ENCODE measurements at places on chromosomes 3 and 15.

DNA sequence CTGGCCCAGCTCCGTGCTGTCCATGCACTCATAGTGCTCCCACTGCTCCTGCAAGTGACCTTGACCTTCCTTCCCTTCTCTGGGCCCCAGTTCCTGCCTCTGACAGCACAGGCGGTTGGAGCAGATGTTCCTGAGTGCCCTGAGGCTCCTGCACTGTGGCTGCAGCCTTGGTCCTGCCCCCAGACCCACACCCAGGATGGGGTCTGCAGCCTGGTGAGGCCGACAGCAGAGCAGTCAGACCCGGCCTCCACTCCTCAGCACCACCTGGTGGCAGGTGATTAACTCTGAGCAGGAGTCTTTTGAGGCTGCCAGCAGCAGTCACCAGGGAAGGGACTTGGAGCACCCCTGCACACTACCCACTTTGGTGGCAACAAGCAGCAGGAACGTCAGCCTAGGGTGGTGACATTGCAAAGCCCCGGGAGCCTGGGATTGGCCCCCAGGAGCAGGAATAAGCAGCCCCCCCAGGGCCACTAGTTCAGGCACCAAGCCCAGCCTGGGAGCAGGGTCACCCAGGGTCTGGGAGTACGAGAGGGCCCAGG lies 64.6 kb downstream of the CYP11A1 start:
- DNase-seq = peak; percentile 53

GRCh38 chr15:35167675-35168074 lies 82.6 kb upstream of the NANOGP8 start:
- DNase-seq = no peak

GRCh38 chr15:56208185-56208584 lies 35.5 kb downstream of the RFX7 start:
- DNase-seq = no peak

DNA sequence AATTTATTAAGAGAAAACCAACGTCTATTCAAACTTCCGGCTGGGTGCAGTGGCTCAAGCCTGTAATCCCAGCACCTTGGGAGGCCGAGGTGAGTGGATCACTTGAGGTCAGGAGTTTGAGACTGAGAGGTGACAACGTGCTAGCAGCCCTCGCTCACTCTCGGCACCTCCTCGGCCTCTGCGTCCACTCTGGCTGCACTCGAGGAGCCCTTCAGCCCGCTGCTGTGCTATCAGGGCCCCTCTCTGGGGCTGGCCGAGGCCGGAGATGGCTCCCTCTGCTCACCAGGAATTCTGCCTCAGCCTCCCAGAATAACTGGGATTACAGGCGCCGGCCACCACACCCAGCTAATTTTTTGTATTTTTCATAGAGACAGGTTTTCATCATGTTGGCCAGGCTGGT lies 58.7 kb downstream of the USF3 start:
- DNase-seq = no peak

DNA sequence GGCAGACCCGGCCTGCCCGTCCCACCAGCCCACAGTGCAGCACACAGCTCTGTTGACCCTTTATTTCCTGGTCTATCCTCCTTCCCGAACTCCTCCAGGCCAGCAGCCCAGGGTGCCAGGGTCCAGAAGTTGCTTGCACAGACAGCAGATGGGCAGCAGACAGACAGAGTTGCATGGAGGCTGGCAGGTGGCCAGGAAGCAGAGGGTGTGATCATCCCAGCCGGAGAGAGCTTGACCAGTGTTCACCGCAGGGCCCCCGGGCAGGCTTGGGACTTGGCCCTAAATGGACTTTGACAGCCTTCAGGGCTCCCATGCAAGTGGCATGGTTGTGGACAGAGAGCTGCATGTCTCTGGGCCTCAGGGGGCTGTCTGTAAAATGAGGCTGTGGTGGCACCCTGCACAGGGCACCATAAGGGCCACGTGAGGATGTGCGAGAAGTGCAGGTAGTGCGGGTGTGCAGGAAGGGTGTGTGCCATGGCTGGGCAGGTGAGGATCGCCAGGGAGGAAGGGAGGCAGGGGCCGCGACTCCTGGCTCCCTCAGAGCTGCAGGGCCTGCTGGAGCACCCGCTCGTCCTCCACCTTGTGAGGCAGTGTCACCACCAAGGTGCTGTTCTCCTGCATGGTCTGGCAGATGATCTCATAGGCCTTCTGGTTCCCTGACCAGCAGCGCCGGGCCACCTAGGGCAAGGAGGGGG lies 6.3 kb upstream of the ZXDC start:
- DNase-seq = no peak

DNA sequence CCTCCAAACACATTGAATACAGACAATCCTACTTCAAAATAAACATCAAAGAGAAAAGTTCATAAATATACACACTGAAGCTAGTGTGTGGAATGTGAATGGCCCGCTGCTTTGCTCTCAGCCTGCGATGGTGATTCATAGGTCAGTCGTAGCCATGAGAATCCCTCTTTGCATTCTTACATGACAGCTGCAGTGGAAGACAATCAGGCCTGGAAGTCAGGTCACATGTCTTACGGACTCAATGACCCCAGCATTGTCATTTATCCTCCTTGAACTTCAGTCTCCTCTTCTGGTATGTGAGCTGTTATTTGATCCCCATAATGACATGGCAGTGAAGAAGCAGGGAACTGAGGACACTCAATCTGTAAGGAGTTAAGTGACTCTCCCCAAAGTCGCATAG lies 217.8 kb upstream of the EOMES start:
- no peak for DNase-seq

DNA sequence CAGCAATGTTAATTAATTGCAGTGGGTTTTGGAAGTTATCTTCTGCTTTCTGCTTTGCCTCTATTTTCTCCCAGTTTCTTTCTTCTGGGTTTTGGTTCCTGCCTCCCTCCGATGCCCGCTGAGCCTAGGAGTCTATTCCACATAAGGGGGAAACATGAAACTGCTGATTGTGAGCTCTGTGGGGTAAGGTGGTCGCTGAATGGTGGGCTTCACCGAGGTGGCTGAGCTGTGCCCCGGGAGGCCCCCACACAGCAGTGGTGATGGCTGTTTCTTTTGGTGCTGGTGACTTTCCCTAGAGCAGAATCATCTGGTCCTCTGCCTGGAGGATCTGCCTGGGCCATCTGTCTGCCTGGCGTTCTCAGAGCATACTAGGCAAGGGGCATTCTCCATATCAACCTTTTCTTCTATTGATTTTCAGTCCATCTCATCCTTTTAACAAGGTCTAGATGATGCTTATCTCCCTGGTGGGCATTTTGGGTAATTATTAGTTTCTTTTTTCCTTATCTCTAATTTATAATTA lies 68.8 kb upstream of the ATP2B2 start:
- no peak for DNase-seq

DNA sequence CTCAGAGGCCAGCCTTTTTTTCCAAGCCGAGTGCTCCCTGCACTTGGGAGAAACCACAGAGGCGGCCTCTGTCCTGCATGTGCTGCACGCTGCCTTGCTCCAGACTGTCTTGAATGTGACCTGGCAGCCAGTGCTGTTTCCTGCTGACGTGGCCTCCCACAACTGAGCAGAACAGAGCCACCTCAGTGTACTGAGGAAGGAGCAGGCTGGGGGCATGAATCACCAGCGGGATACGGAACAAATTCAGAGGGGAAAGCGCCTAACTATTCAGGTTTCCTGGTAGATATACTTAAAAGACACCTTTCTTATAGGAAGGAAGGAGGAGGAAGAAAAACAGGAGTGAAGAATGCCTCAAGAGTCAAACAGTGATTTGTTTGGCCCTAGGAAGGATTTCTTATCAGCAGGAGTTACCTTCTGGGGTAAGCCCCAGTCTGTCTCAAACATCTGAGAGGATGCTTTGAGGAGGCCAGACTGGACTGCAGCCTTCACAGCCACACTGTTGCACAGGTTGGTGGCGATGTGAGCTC lies 114.0 kb downstream of the FNDC3B start:
- no peak for DNase-seq

DNA sequence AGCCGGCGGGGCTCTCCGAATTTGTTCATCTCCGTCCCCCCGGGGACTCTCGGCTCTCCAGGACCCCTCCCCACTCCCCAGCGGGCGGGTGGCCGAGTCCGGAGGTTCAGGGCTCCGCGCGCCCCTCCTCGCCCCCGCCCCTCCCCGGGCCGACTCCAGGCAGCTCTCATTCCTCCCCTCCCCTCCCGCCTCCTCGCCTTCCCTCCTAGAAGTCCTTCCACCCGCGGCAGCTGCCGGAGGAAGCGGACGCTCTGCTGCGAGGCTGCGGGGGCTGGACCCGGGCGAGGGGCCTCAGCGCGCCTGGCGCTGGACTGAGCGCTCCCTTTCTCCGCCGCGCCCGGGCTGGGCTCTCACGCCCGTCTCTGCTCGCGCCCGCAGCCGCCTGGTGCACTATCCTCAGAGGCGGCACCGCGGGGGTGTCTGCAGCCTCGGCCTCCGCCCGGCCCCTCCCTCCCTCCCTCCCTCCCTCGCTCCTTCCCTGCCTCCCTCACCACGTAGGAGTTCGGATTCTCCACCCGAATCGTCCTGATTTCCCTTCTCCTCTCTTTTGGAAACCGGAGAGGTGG lies at the start of gene ROBO2:
TSS of gene ROBO2 (plus strand) at position 494 of the 566 bp plus-strand sequence. CDS start 687 bp downstream, outside the sequence.
- peak; percentile 68 for DNase-seq

DNA sequence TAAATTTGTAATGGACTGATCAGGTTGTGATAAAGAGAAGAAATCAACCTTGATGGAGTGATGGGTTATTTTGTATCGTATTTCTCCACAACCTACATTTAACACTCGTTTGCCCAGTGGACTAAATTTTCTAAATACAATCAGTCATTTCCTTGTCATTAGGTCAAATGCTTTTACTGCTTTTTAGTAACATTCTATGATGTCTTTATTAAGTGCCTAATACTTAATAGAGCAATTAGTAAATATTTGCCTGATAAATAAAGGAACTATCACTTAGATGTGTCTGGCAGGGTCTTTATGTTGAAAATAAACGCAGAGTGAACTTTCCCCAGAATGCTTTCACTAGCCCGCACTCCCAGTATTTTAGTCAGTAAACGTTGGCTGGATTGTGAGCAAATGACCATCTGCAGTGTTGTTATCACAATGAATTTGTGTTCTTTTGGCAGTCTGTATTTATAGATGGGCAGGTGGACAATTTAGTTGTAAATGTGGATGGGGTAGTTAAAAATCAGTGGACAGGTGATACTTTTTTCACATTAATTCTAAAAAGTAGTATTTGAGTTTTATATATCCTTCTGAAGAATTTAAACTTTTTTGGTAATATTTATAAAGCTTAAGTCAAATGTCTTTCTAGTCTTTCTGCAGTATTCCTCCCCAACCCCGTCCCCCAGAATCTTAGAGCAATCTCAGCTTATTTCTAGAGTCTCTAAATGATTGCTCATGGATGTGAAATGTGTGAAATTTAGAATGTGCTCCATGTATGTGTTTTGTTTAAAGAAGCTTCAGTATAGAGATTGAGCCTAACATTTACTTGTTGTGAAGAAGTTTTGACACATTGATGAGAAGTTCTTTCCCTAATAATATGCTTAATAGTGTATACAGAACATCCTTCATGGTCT lies 4.9 kb downstream of the USP3 start:
- DNase-seq = no peak

DNA sequence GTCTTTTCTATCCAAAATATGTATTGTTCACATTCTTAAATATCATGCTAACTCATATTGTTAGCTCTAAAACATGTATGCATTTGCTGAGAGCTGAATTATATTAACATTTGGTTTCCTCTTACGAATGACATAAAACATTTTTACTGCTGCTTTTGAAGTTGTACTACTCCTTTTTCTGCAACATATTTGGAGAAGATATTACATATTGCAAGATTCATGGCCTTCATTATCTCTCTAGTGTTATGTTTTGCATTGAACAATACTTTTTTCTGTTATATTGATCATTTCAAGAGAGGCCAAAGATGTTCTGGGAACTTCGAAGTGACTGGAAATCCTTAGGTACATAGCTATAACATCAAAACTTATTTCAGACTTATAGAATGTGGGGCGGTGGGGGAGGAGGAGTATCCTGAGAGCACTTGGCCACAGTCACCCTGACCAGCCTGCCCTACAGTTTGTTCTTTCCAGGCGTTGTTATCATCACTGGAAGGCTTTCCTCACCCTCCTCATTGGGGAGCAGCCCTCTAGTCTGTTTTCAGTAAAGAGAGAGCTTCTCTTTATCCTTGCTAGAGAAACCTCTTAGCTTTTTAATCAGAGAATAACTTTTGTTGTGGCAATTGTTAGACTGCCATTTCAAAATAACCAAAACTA lies 868.6 kb downstream of the OTOL1 start:
- no peak for DNase-seq

DNA sequence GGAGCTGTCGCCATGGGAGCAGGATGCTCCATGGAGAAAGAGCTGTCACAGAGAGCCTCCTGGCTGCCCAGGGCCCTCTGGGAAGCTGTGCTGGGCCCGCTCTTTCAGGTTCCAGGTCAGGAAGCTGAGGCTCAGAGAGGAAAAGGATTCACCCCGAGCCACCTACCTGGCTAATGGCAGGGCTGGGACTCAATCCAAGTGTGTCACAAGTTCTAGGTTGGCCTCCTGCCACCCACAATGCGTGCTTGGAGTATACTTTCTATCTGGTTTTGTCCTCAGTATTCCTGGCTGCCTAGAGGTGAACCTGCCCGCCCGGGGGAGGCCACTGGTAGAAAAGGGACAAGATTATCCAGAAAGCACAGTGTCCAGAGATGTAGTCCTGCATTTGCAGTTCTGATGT lies 23.6 kb downstream of the FAH start:
- no peak for DNase-seq

DNA sequence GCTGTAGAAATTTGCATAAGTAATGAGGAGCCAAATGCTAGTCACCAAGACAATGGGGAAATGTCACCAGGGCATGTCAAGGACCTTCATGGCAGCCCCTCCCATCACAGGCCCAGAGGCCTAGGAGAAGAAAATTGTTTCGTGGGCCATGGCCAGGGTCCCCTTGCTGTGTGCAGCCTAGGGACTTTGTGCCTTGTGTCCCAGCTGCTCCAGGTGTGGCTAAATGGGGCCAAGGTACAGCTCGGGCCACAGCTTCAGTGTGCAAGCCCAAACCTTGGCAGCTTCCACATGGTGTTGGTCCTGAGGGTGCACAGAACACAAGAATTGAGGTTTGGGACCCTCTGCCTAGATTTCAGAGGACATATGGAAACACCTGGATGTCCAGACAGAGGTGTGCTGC lies 208.8 kb upstream of the TBC1D5 start:
- no peak for DNase-seq

GRCh38 chr15:39625856-39626255 lies 45.0 kb downstream of the THBS1 start:
- no peak for DNase-seq

GRCh38 chr3:169603661-169604060 lies 59.9 kb downstream of the MECOM start:
- no peak for DNase-seq

- DNase-seq = no peak
These were observed 14.3 kb downstream of the BCL2L10 start for GRCh38 chr15:52098323-52098722.

Measured in HAP-1 (cell line).